Common myeloid progenitor, CD34-positive (primary cell): ENCODE measurements at places on chromosomes 4 and X.
A peak's percentile ranks its signal among the peaks of the same experiment; 100 is the strongest.

DNA sequence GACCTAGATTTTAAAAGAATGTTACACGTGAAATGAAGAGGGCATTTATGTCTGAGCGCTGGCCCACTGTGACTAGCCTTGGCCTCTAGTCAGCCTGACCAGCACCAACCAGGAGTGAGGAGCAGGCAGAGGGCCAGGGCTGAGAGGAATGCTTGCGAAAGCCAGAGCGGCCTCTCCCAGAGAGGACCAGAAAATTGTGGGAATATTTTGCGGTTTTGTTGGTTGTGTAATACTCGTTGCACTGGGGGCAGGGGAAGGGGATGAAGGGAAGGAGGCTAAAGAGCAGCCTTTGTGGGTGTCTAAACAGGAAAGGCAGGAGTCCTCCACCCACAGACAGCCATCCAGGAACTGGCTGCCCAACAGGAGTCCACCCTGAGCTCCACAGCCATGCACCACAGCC lies 3.8 kb downstream of the GABRE start:
- DNase-seq, result no peak

- DNase-seq, result no peak
Measured at GRCh38 chrX:37677765-37678164, 7.8 kb upstream of the XK start.

- peak; percentile 64 for DNase-seq
Measured at GRCh38 chrX:154751669-154752271, 893 bp upstream of the GAB3 start.

- peak; percentile 24 for DNase-seq
Measured at GRCh38 chrX:151713849-151714248, 2.0 kb upstream of the FATE1 start.

GRCh38 chr4:2416564-2417225 lies 1.8 kb downstream of the ZFYVE28 start:
- peak; percentile 36 for DNase-seq

- DNase-seq, result no peak
Measured at GRCh38 chr4:86181585-86181984, 178.3 kb downstream of the MAPK10 start.

DNA sequence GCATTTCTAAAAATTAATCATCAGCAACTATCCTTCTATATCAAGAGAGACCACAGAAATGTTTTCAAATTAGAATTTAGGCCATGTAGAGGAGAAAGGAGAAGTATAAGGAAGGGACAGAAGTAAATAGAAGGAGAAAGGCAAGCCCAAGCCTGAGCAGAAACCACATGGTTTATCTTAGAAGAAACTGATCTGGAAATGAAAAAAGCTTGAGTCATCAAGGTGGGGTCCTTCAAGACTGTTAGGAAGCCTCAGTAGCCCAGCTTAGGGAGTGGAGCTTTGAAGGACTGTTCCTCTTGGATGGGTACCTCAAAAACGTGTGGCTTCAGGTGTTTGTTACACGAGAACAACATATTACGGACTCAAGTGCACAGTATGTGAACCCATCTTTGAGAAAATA lies 4.5 kb downstream of the BMX start:
- DNase-seq, result no peak

DNA sequence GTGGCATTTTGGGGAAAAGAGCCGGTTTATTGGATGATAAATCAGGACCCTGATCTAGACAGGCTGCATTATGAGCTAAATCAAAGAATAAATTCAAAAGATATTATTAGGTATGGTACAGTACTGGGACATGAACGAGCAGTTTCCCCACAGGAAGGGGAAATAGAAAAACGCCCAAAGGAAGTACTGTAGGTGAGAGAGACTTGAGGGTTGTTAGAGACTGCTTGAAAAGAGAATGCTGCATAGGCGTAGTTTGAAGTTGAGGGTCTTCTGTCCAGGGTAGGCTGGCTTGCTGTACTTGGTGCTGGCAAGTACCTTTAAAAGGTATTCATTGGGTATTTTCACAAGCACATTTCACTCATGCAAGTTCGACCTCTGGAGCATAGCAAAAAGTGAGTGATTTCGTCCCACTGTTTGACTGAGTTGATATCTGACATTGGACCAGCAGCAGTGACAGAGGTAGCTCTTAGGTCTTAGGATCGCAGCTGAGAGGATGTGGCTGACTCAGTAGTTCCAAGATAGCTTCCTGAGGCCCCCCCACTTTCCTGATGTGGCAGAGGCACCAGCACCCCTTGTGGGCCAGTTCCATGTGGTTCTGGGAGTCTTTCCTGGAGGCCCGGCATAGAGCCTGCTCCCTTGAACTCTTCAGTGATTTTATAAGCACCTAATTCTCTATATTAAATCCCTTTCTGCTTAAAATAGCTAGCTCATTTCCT lies 64.3 kb downstream of the TMEM131L start:
- DNase-seq, result no peak

- no peak for DNase-seq
Measured at GRCh38 chr4:148061795-148062194, 329.9 kb downstream of the ARHGAP10 start.

DNA sequence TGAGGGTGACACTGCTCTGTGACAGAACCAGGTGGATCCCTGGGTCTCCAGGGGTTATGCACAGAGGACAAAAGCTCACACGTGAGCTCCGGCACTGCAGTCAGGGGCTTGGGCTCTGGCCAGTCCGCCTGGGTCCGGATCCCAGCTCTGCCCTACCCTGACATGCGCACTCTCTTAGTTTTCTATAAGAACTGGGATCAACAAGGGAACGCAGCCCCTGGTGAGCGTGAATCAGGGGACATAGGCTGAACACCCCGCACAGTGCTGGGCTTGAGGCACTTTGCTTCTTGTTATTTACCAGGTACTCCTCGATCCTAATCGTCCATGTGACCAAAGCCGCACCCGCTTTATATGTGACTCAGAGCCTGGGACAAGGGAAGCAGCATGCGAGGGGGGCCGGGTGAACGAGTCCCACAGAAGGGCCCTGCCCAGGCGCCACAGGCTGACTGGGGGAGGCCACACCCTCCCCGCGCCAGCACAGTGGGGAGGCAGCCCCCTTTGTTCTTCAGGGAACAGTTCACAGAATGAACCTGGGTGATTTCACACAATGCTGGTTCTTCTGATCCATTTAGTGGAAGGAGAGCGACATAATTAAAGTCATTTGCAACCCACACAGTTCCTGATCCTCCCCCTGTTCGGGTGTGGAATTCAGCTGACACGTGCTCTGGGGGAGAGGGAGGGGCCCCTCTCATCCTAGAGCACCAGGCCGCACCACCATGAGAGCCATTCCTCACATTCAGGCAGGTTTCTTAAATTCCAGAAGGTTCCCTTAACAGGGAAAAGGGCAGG lies 55.5 kb downstream of the WFS1 start:
- DNase-seq, result peak; percentile 45

- no peak for DNase-seq
Measured at GRCh38 chrX:118038614-118039365, 77.8 kb downstream of the KLHL13 start.

DNA sequence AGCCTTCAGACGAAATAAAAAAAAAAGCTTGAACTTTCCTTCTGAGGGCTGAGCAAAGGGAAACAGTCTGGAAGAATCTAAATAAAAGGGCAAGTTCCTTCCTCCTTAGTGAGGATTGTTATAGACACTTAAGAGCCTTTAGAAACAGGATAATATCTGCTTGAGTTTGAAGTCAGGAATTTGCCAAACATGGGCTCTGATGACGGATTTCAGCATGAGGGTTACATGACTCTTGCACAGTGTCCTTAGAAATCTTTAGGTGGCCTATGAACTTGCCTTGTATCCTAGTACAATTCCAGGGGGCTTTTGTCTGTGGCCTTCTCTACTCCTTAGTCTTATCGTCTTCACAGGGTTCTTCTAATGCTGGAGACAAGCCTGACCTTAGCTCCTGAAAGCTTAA lies 94.1 kb downstream of the RLIM start:
- DNase-seq, result no peak

DNA sequence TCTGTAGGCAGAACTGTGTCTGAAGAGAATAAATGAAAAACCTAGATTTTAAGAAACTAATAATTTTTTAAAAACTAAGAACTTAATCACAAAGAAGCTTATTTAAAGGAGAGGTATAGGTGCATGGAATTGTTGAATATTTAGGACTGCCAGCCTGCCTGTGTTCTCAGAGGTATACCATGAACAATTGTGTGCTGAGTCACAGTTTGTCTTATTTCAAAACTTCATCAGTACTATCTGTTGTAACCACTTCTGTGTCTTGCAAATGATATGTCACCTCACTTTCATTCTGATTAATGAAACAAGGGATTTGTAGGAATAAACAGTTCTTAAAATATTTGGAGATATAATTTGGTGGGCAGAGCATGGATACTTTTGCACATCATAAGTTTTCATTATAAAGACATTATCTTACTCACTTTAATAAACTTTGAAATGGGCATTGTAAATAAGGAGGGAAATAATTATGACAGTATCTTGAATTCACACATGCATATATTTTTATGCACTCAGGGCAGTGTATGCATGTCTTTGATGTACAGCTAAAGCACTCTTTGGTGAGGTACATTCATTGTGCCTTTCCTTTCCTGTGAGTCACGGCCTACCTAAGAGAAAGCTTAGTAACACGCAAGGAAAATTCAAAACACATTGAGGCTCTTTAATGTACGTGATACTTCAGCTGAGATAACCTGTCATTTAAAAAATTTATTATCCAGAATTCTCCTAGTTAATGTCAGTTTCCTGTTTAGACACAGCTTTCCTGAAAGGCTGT lies 31.7 kb downstream of the STOX2 start:
- no peak for DNase-seq

DNA sequence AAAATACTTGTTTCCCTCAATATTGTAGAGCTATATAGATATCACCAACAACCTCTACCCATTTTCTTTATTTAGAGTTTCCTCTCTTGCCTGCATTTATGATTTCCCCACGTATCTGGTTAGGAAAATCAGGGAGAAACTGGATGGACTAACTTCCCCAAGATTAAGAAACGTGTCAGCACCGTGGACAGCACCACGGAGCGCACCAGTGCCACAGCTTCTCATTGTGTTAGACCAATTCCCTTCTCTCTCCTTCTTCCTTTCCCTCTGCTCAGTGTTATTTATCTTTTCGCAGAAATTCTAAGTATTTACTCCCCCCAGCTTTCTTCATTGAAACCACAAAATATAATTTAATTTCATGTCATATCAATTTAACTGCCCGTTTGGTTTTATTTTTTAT lies 568.6 kb upstream of the BOD1L1 start:
- DNase-seq, result peak; percentile 57

DNA sequence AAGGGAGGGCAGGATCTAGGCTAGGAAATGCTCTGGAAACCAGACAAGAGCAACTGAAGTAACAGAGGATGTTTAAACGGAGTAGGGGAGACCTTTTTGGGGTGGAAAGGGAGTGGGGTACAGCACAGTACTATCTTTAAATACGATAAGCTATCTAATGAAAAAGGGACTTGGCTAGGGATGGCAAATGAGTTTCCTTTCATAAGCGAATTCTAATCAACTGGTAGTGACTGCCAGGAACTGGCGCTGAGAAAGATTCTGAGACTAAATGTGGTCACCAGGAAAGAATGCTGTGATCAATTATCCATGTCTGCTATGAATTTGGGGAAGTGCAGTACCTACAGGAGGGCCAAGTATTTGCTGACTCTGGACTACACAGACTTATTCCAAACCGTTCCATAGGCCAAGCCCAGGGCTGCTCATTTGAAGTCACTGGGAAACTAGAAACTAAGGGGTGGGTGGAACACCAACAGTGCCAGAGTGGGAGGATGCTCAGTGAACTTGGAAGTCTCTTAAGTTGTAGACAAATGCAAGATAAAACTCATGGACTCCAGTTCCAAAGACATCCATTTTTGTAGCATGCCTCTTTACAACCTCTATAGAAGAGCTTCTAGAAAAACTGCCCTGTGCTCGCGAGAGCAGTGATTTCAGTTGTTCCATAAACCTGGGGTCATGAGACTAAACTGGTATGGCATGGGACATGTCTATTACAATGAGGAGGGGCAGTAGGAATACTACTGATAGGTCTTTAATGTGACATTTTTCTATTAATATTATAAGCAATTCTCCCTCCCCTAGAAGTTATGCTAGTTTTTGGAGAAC lies 2.0 kb downstream of the TRAPPC2 start:
- DNase-seq, result no peak

DNA sequence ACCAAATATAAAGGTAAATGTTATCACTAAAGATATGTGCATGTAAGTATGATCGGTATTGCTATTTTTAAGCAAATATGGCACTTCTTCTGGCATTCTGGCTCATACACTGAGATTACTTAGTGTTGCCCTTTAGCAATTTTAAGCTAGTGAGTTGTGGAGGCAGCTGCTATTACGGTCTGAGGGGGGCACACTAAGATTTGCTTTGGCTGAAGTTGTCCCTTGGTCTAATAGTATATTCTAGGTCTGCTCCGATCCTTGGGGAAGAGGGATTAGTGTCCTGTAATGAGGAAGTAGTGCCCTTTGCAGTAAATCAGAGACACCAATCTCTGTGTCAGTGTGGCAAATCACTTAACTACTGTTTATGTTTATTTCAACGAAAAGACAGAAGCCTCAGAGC lies 196.5 kb upstream of the FTHL17 start:
- DNase-seq, result no peak

GRCh38 chrX:123665197-123665596 lies 67.7 kb downstream of the THOC2 start:
- no peak for DNase-seq

GRCh38 chrX:102154900-102155805 lies 624 bp downstream of the BEX5 start:
- peak; percentile 39 for DNase-seq

- peak; percentile 49 for DNase-seq
Measured at GRCh38 chrX:17527922-17528321, 152.9 kb downstream of the NHS start.

GRCh38 chr4:182640932-182641331 lies 276.3 kb downstream of the DCTD start:
- no peak for DNase-seq

DNA sequence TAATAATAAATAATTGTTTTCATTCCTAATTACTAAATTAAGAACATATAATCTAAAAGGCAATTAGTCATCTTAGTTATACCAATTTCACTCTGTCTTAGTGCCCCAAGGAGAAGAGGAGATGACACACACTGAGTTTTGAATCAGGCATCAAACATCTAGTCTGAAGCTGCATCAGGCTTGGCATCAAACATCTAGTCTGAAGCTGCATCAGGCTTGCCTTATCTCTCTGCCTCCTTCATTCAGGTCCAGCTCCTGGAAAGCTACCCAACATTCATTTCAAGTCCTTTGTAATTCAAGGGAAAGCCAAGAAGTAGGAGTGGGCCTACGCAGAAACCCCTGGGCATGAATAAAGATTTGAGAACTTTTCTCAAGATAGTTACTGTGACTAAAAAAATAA lies 62.2 kb downstream of the SH3RF1 start:
- DNase-seq, result no peak

- DNase-seq, result no peak
Measured at GRCh38 chr4:150794706-150795105, 212.8 kb downstream of the MAB21L2 start.

DNA sequence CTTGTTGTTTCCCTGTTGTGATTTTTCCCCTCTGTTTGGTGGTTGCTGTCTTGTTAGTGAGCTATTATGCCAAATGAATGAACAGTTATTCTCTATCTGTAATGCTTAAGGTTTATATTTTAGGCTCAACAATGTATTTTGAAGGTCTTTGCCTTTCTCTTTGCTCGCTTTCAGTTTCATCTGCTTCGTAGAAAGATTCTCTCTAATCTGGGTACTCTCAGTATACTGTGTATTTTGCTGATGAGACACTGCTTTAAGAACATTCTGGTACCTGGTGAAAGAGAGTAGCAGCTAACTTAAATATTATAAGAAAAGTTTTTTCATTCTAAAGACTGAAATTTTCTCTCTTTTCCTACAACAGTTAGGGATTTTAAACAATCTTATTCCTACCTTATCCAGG lies 1274.7 kb upstream of the PABPC4L start:
- no peak for DNase-seq
